Forelimb muscle (tissue), 1 donor: ENCODE measurements at places on chromosomes 5 and 9. TPM values are rescaled to one million over a fixed set of nuclear protein-coding genes. Genes with fewer than 3 reads are reported as not detected.

Gene SLIT3
- 6.8 TPM for polyA plus RNA-seq

Gene TMOD1
- polyA plus RNA-seq, result 151 TPM

Gene FAM221B
- polyA plus RNA-seq, result 0.18 TPM

Gene C7
- polyA plus RNA-seq, result 1.6 TPM

Gene FAM78A
- polyA plus RNA-seq, result 36.4 TPM

Gene CTSV
- 0.24 TPM for polyA plus RNA-seq

Gene CAVIN4
- 276 TPM for polyA plus RNA-seq

Gene C5orf58
- 0.59 TPM for polyA plus RNA-seq

Gene MED10
- polyA plus RNA-seq, result 37.1 TPM

Gene DDX4
- 0.06 TPM for polyA plus RNA-seq

Gene MSX2
- 0.66 TPM for polyA plus RNA-seq

Gene PHF2
- 33.5 TPM for polyA plus RNA-seq

Gene PLAC8L1
- 0.73 TPM for polyA plus RNA-seq

Gene FOXE1
- not detected for polyA plus RNA-seq

Gene ALDH1A1
- 35.0 TPM for polyA plus RNA-seq
